ENCODE measurements at places on chromosomes 2 and 18.
A peak's percentile ranks its signal among the peaks of the same experiment; 100 is the strongest.

DNA sequence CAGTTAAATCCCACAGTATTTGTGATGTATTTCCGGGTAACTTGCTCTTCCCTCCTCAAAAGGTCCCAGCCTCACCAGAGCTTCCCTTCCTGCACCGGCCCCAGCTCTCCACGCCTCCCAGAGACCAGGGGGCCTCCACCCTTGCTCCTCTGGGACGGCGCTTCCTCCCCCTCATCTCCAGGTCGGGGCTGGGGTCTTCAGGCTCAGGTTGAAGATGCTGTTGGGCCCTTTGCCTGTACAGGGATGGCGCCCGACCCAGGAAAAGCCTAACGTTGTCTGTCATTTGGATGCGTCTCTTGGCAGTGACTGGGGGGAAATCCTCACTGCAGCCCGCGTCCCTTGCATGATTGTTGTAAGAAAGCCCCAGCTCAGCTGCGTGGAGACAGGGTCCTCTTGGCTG lies 126.7 kb downstream of the TPO start:
- no peak for DNase-seq

DNA sequence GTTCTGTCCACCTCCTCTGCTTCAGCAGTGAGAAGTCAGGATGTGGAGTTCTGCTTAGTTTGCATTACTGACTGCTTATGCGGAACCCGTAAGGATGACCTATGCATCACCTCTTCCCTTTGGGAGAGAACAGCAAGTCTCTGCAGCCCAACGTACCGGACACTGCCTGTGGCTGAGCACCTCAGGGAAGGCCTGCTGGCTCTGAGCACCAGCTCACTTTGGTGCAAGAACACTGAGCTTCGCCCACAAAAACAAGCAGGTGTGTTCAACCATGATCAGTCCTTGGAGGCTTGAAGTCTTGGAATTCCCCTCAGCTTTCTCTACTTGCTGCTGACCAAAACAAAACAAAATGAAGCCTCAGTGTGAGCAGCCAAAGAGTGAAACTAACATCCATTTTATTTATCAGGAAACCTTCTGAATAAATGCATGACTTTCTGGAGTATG lies 52.7 kb upstream of the NCK2 start:
- no peak for DNase-seq

GRCh38 chr18:36830158-36830495 lies 1.2 kb downstream of the KIAA1328 start:
- DNase-seq = no peak

DNA sequence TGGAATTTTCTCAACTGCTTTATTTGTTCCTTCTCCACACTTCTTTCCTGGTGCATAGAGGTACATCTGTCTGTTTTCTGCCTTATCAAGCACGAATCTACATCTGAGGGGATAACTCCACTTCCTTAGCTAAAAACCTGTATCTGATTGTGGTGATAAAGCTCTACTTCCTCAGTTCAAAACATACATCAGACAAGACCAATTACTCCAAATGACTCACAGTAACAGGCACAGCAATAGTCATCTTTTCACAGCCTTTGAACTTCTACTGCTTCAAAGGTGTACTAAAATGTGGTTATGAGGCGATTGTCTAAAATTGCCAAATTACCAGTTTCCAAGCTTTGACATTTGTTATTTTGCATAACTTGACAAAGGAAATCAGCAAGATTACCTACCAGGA lies 803.6 kb upstream of the ZEB2 start:
- DNase-seq = no peak

- no peak for DNase-seq
These were observed 45.1 kb downstream of the AGAP1 start for GRCh38 chr2:235538981-235539380.

GRCh38 chr2:174477759-174478158 lies 9.1 kb downstream of the GPR155 start:
- no peak for DNase-seq

GRCh38 chr2:163138947-163139346 lies 300.4 kb upstream of the KCNH7 start:
- DNase-seq = no peak

- no peak for DNase-seq
These were observed 26.0 kb downstream of the MARCO start for GRCh38 chr2:118968042-118968441.

DNA sequence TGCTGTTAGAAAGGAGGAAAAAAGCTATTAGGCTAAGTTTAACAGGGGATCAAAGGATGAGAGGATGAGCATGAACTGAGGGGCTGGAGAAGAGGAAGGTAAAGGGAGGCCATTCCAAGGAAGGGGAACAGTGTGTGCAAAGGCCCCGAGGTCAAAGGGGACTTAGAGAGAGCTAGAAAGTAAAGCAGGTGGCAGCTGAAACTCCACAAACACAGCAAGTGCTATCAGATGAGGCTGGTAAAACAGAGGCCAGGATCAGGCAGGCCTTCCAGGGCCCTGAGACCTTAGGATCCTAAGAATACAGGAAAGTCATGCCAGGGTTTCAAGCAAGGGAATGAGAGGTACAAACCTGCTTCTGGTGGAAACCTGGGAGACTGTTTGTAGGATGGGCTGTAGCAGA lies 5.8 kb downstream of the HDAC4 start:
- DNase-seq = no peak

DNA sequence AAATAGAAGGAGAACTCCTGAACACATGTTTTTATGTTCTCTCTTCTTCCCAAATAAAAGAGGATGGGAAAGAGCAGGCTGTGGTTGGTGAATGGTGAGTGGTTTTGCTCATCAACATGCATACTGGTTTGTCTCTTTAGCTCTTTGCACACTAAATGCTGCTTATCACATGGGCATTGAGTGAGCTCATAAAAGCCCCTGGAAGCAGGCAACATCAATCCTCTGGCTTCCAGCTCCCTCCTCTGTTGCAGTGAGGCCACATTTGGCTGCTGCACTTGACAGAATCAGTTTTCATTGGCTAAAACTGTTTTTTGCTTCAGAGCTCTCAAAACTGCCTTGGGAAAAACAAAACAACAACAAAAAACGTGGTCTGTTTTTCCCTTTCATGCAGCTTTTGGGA lies 1308.2 kb upstream of the NRXN1 start:
- no peak for DNase-seq

GRCh38 chr18:25251068-25251467 lies 100.9 kb downstream of the ZNF521 start:
- DNase-seq = no peak

DNA sequence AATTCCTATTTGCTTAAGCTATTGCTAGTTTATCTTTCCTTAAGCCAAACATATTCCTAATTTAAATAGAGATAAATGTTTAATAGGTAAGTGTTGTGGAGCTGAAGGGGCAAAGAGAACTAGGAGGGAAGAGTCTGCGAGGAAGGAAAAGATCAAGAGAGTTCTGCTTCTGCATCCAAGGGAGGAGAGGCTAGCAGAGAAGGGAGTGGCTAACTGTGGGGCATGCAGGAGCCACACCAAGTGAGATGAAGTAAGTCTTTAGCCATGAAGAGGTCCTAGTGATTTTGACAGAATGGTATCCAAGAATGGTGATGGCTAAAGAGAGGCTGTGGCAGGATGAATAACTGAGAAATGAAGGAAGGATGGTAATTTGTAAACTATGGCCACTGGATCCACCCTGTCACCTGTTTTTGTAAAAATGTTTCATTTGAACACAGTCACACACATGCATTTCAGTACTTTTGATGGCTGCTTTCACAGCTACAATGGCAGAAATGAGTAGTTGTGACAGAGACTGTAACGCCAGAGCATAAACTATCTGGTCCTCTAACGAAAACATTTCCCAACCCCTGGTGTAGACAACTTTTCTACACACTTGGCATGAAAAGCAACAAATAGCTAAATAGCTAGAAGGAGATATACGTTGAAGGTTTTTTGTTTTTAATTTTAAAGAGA lies 15.6 kb downstream of the TPGS2 start:
- DNase-seq = no peak

DNA sequence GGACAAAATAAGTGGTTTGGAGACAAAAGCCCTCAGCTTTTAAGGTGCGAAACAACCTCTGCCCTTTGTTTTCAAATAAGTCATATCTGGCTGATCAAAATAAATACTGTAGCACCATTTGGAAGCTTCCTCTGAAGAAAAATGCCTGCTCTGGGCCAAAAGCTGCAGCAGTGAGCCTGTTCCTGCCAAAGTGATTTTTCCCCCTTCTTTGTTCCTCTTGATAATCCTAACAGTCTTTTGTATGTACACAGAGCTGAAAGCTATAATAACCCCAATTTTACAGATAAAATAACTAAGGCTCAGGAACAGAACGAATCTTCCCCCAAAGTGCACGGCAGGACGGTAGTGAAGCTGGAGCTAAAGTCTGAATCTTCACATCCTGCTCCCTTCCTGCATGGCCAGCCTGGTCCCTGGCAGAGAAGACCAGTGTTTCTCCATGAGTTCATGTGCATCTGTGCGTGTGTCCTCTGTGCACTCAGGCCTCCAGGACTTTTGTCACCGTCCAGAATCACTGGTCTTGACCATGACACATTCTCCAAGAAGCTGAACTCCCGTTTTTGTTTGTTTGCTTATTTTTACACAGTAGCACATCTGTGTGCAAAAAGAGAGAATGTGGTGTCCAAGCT lies 2114.1 kb upstream of the PIK3C3 start:
- DNase-seq = no peak

GRCh38 chr18:69000366-69000765 lies 202.5 kb downstream of the CCDC102B start:
- no peak for DNase-seq

- DNase-seq = no peak
These were observed 506.1 kb upstream of the FAM98A start for GRCh38 chr2:34105006-34105767.

- DNase-seq = no peak
These were observed 52.3 kb downstream of the RAB10 start for GRCh38 chr2:26086155-26086637.

DNA sequence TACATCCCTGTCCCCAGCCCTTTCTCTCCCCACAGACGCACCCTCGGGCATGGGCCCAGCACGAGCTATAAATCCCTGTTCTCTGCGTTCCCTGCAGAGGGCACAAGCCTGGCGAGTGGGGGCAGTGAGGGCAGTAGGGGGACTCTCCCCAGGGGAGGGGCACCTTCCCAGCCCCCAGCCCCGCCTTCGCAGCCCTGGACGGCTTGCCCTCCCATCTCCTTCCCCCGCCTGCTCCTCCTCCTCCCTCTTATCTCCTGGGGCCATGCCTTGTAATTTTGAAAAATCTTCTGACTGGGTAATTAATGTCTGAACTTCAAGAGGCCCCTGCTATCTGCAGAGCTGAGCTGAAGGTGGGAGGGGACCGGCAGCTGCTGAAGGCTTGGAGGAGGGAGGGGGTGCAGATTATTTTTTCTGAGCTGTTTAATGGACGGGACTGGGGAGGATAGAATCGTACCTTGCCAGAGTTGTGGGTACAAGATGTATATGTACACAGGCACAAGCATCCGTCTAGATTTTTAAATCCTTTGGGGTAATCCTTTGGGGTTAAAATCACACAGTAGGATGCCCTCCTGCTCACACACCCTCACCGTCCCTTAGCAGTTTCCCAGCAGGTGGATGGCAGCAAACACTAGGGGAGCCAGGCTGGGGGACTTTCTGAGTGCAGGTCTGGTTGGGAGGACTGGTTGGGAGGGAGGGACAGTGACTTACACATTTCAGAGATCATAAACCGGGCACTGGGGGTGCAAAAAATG lies 121.9 kb downstream of the SMAD7 start:
- peak; percentile 78 for DNase-seq

DNA sequence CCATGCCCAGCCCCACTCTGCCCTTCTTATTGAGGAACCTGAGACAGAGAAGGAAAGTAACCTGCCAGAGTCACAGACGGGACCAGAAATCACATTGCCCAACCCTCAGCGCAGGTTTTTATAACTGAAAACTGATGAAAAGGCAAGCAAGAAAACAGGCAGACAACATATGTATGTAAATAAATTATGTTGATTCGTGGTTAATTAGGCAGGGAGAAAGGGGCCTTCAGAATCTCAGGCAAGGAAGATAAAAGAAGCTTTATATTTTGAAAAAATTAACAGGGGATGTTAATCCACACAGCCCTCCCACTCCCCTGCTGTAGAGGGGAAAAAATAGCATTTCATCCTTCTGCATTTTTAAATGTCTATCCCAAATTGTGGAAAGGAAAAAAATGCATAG lies 378.5 kb downstream of the PIK3C3 start:
- no peak for DNase-seq

DNA sequence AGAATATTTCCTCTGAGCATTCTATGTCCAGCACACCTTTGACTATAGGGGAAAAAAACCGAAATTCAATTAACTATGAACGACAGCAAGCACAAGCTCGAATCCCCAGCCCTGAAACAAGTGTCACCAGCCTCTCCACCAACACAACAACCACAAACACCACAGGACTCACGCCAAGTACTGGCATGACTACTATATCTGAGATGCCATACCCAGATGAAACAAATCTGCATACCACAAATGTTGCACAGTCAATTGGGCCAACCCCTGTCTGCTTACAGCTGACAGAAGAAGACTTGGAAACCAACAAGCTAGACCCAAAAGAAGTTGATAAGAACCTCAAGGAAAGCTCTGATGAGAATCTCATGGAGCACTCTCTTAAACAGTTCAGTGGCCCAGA lies 79.4 kb upstream of the FAM117B start:
- DNase-seq = no peak

- DNase-seq = no peak
These were observed 467.6 kb upstream of the SMIM21 start for GRCh38 chr18:75895135-75895534.

DNA sequence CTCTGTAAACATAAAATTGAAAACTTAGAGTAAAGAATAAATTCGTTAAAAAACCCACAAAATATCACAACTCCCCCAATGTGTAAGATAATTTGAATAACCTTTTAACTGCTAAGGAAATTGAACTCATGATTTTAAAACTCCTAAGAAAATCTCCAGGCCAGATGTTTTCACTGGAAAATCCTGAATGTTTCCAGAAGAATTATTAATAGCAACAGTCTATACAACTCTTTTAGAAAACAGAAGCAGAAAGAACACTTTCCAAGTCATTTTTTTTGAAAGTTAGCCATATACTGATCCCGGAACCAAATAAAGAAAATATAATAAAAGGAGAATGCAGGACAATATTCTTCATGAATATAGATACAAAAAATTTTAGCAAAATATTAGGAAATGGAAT lies 165.6 kb downstream of the ACOXL start:
- DNase-seq = no peak

DNA sequence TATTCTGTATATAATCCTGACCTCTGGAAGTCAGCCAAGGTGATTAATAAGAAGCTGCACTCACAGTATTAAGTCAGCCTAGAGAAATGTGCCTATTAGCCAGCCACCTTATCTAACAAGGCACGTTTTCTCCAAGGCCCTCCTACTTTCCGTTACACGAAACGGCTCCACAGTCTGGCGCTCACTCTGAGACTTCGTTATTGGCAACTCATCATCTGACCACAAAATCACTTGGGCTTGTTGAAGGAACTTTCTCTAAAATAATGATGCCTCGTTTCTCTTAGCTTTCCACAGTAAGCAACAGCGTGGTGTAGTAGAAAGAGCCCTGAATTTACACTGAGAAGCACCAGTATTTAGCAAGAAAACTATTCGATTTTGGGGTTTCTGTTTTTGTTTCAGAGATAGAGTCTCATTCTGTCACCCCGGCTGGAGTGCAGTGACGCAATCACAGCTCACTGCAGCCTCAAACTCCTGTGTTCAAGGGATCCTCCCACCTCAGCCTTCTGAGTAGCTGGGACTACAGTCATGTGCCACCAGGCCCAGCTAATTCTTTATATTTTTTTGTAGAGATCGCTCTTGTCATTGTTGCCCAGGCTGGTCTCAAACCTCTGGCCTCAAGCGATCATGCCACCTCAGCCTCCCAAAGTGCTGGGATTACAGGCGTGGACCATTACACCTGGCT lies 53.6 kb upstream of the SLC14A1 start:
- DNase-seq = no peak
